ENCODE measurements at places on chromosomes 5 and 9. TPM values are rescaled to one million over a fixed set of nuclear protein-coding genes. Genes with fewer than 3 reads are reported as not detected.

ADAMTSL1 gene
- total RNA-seq, result 36.2 TPM

NTNG2 gene
- 4.4 TPM for total RNA-seq

BASP1 gene
- 42.7 TPM for total RNA-seq

MSX2 gene
- total RNA-seq, result 0.34 TPM

PCDHAC1 gene
- 0.88 TPM for total RNA-seq
